ENCODE measurements at places on chromosomes 3 and 15.

GRCh38 chr15:81362790-81363189 is 11.2 kb downstream of the TMC3 start:
- no peak for DNase-seq

DNA sequence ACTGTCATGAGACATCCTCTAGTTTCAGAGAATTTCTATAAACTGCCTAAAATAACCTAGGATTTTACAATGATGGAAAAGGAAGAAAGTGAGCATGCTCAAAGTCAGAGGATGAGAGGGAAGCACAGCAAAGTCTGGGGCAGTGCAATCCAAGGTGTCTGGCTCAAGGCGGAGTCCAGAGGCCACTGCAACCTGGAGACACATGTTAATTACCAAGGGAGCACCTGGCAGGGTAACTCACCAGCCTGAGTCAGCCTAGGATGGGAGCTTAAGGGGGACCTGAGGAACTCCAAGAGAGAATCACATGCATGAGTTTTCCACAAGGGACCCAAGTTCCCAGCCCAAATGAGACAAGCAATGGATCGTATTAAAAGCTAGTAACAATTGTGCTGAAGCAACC is 49.8 kb downstream of the PLD1 start:
- DNase-seq = no peak

DNA sequence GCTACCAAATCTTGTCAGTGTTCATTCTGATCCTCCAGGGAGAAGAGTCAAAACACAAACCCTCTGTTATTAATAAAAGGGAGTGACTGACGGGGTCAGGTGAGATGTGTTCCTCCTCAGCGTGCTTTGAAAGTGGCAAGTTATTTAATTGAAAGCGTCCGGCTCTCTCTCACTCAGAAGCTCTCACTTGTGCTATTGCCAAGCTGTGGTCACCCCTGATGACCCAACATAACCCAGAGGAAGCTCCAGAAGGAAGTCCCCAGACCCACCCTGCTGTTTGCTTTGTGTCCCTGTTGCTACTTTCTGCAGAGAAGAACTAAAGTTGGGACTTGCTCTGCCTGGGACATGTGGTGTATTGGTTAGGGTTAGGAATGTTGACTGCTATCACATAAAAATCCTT is 235.6 kb downstream of the EDEM1 start:
- no peak for DNase-seq

- DNase-seq = peak; percentile 60
Observed at GRCh38 chr3:46383951-46384330, 13.2 kb downstream of the CCR5 start.

DNA sequence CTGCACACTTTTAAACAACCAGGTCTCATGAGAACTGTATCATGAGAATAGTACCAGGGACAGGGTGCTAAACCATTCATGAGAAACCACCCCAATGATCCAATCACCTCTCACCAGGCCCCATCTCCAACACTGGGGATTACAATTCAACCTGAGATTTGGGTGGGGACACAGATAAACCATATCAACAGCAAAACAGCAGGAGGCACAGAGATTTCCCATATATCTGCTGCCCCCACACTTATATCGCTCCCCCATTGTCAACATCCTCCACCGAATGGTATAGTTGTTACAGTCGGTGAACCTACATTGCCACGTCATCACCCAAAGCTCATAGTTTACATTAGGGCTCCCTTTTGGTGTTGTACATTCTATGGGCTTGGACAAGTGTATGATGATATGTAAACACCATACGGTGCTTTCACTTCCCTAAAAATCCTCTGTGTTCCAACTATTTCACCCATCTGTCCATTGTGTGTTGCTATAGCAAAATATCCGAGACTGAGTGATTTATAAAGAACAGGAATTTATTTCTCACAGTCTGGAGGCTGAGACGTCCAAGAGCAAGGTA is 224.8 kb downstream of the FAM43A start:
- DNase-seq = no peak

GRCh38 chr3:117566926-117567325 is 857.3 kb downstream of the TUSC7 start:
- DNase-seq = no peak

DNA sequence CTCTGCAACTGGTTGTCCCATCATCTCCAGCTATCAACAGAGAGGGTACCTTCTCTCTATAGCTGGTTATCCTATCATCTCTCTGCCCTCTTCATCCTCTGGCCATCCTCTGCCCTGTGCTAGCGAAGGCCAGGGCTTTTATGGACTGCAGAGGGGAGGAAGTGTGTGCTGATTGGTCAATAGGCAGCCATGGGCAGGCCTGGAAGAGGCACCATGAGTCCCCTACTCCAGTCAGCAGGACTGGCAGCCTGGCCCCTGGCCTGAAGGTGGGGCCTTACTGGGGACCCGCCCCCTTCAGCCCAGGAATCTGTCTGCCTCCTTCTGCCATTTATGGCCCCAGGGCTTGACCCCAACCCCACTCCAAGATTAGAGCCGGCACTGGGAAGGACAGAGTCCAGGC is 10.4 kb upstream of the TRIM59 start:
- no peak for DNase-seq

DNA sequence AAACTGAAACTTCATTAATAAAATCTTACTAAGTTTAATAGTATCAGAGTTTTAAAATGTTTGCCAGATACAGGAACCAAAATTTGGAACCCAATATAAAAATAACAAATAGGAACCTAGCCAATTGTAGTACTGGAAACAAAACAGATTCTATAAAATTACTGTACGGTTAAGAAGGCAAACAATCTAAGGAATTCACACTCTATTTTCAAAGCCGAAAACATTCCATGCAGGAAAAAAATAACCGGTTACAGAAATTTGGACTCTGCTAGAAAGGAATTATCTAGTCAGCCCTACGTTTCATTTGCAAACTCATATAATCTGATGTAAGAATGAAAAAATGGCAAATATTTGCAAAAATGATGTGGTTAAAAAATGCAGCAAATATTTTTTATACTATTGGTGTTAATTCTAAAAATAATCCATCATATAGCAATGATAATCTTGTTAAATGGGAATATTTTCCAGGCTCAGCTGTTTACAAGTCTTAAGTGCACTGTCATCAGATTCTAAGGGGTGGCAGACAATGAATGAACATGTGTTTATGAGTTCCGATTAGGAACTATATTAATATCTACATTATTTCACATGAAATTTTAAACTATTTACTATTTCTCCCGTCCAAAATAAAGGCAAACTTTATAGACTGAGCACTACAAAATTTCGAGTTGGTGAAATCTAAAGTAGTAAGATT is 58.1 kb downstream of the DCBLD2 start:
- no peak for DNase-seq

- DNase-seq = peak; percentile 0
Observed at GRCh38 chr3:120634539-120634938, 38.4 kb downstream of the NDUFB4 start.

- DNase-seq = no peak
Observed at GRCh38 chr15:22951381-22952280, 28.5 kb downstream of the CYFIP1 start.

DNA sequence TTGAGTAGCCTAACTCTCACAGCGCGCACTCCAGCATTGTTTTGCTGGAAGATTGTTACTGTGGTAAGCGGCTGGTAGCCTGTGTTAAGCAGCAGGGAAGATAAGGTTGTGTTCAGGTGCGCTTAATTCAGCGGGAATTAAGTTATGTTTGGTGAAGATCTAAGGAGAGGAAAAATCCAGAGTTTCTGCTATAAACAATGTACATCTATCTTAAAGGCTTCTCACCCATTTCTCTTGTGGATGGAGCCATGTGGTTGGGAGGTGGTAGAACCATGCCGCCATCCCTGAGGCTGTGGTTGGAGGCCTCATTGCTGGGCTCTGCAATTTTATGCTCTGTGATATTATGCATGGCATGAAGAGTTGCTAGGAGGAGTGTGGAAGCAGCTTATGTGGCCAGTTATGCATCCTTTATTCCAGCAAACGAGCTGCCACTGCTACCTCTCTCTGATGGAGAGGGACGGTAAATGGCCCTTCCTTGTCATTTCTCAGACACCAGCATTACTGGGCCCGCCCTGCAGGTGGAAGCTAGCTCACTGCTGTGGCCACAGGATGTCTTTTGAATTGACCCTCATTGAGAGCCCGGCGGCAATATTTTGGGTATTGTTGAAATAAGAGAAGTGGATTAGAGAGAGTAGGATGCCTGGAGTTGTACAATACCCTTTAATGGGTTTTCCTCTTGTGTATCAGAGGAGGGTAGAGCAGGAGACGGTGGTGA is 1.3 kb downstream of the MINAR1 start:
- no peak for DNase-seq

GRCh38 chr3:34859746-34860145 is 779.6 kb upstream of the ARPP21 start:
- DNase-seq = no peak
